ENCODE measurements at places on chromosomes 4 and X. TPM values are rescaled to one million over a fixed set of nuclear protein-coding genes. Genes with fewer than 3 reads are reported as not detected.

The FAM9B gene
- not detected for total RNA-seq

The TLR2 gene
- total RNA-seq = 0.47 TPM

The RNF128 gene
- total RNA-seq = not detected

The ZNF827 gene
- 59.1 TPM for total RNA-seq

The ZNF630 gene
- 0.33 TPM for total RNA-seq

The UGT8 gene
- not detected for total RNA-seq

The SAGE1 gene
- total RNA-seq = not detected

The IGFBP7 gene
- total RNA-seq = not detected

The UGT2B7 gene
- not detected for total RNA-seq

The SSX2 gene
- total RNA-seq = not detected

The HNRNPDL gene
- 490 TPM for total RNA-seq

The CCDC160 gene
- not detected for total RNA-seq

The STBD1 gene
- 0.35 TPM for total RNA-seq

The HMGN5 gene
- 1.5 TPM for total RNA-seq

The KLB gene
- not detected for total RNA-seq

The MYOZ2 gene
- total RNA-seq = not detected

The HSD17B13 gene
- 0.19 TPM for total RNA-seq

The PCDH11X gene
- not detected for total RNA-seq

The NDST3 gene
- not detected for total RNA-seq

The HGFAC gene
- total RNA-seq = not detected

The NAP1L3 gene
- total RNA-seq = 0.57 TPM

The DCAF8L2 gene
- not detected for total RNA-seq

The ANKRD37 gene
- total RNA-seq = 16.3 TPM

The PARM1 gene
- not detected for total RNA-seq

The TMSB4X gene
- total RNA-seq = 5,311 TPM

The KCNIP4 gene
- not detected for total RNA-seq

The GABRG1 gene
- total RNA-seq = not detected

The APBB2 gene
- 1.6 TPM for total RNA-seq

The STPG2 gene
- not detected for total RNA-seq

The BEX5 gene
- total RNA-seq = 0.71 TPM

The ADH7 gene
- total RNA-seq = not detected

Measured in activated CD4-positive, alpha-beta T cell treated with anti-CD3 and anti-CD28 coated beads, Interleukin-2, amount 10 ng/mL, durations not matched to agents 24 days and 14 days (primary cell).